CD8-positive, alpha-beta memory T cell (primary cell): ENCODE measurements at places on chromosomes 13 and 19.

DNA sequence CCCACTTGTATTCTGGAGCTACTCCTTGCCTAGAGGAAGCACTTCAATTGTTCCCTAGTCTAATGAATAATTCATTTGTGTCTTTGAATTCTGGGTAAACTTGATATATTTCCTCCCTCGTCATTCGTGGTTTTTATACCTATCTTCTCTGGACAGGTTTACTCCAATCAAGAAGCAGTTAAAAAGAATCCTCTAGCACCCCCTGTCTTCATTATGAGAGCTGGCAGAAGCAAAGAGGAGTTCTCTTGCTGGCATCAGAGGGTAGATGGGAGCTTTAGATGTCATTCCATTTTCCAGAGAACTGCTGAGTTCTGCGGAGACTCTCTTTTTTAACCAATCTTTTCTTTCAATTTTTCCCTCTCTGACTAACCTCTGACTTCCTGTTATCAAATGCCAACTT is 627.7 kb downstream of the FGF9 start:
- DNase-seq = no peak

DNA sequence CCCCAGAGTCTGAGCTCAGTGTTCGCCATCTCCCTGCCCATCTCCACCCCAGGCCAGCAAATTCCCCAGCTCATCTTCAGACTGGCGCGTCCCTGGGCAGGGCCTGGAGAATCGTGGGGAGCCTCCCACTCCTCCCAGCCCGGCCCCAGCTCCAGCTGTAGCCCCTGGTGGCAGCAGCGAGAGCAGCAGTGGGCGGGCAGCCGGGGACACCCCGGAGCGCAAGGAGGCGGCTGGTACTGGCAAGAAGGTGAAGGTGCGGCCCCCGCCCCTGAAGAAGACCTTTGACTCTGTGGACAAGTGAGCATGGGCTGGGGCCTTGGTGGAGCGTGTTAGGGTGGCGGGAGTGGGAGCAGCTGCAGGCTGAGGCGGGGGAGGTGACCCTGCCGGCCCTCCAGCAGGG is 8.4 kb upstream of the PRR19 start:
- no peak for DNase-seq

DNA sequence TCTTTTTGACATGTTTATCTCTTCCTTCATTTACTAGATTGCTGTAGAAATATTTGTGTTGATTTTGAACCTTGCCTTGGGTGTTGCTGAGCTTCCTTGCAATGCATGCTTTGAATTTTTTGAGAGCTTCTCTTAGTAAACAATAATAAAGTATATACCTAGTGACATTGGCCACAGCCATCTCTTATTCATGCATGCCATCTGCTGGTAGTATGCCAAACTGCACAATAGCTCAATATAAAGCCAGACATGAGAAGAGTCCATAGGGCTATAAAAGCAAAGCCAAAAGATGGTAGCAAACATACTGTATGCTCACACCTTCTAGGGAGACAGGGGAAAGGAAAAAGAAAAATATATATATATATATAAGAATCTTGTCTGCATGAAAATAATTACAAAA is 18.9 kb upstream of the ZSCAN5A start:
- DNase-seq = no peak

GRCh38 chr13:79108914-79109643 is 297.0 kb downstream of the RBM26 start:
- DNase-seq = no peak

GRCh38 chr13:63546524-63546923 is 2130.9 kb upstream of the PCDH20 start:
- DNase-seq = no peak

- no peak for DNase-seq
Measured at GRCh38 chr13:79044415-79044814, 361.6 kb downstream of the RBM26 start.

- DNase-seq = no peak
Measured at GRCh38 chr19:46925548-46925950, 64.8 kb downstream of the ARHGAP35 start.

DNA sequence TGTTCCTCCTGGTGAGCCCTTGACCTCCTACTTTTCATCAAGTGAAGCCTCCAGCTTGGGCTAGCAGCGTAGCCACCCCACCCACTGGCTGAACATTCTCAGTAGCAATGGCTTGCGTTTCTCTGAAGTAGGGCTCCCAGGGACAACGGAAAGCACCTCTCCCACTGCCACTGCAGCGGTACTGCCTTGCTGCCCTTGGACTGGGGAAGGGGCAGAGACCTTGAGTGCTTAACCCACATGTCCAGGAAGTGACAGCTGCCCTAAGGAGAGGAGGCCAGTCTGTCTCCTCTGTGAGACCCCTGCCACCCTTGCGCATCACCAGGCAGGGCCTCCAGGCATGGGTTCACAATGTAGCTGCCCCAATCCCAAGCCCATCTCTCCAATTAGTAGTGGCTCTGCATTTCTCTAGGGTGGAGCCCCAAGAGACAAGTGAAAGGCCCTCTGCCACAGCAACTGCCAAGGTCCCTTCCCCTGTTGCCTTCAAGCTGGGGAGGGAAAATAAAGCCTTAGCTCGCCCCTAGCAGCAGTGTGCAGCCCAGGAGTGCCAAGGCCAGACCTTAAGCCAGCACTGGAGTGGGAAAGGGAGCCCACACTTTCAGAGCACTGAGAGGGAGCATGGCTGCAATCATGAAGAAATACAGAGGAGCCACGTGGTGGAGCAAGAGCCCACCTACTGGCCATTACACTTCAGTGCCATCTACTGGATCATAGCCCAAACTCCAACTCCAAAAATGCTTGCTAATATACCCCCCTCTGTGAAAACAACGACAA is 175.9 kb upstream of the TRPC4 start:
- no peak for DNase-seq
